CD4-positive, alpha-beta T cell treated with Interleukin-17A for 1 hour (primary cell): ENCODE measurements at places on chromosomes 5 and 9.

GRCh38 chr5:173152547-173152946, 8.2 kb downstream of the BNIP1 start:
- DNase-seq, result no peak

DNA sequence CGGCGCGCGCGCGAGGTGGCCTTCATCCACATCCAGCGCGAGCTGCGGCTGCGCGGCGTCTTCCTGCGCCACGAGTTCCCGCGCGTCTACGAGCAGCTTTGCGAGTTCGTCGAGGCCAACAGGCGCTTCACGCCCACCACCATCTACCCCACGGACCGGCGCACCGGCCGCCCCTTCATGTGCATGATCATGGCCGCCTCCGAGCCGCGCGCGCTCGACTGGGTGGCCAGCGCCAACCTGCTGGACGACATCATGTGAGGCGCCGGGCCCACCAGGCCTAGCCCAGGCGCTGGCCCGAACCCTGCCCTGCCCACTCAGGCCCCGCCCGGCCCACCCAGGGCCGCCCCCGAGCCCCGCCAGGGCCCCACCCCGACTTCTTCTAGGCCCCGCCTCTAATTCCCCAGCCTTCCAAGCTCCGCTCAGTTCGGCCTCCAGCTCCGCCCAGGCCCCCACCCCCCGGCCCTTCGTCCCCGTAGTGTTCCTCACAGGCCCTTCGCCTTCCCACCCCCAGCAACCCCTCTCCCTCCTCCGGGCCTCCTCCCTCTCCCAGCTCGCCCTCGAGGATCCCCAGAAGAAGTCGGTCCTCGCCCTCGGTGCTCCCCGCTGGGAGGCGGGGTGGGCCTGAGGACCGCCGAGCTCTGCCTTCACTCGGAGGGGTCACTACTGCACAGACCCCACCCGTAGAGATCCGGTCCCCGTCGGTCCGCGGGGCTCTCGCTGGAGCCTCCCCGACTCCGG, 2.0 kb upstream of the PHPT1 start:
- peak; percentile 10 for DNase-seq

GRCh38 chr5:159257629-159258283, 5.3 kb upstream of the UBLCP1 start:
- no peak for DNase-seq

GRCh38 chr5:147430628-147431027, 79.2 kb downstream of the DPYSL3 start:
- DNase-seq, result no peak

- no peak for DNase-seq
These were observed 4.2 kb downstream of the CARNMT1 start for GRCh38 chr9:75023846-75024245.

DNA sequence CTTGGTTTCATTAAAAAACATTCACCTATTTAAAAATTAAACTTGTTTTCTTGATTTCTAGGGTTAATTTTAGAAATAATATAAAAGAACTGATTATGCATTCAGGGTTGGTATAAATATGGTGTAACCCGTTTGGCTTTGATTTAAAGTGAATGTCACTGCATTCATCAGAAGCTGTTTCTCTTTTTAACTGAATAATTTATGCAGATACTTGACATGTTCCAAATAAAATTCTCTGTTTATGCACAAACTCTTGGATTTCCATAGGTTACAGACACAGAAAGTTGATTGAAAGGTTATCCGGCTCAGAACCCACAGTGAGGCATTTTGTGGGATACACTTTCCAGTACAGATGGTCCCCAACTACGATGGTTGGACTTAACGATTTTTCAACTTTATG, 161.3 kb downstream of the HACD4 start:
- DNase-seq, result no peak

DNA sequence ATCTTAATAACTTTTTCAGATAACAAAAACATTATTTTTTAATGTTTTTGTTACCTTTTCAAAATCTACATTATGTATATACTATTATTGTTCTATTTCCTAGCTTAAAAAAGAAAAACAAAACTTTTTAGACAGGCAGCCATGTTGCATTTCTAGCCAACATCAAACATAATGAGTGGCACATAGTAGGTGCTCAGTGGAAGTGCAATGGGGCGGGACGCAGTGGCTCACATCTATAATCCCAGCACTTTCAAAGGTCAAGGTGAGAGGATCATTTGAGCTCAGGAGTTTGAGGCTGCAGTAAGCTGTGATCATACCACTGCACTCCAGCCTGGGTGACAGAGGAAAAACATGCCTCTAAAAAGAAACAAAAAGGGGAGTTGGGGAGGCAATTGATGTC, 68.4 kb downstream of the MED27 start:
- no peak for DNase-seq
